Spinal cord (tissue), 10 donors: ENCODE measurements at places on chromosomes 6 and 20. TPM values are rescaled to one million over a fixed set of nuclear protein-coding genes. Genes with fewer than 3 reads are reported as not detected.

Gene ADGB
- 0.99 TPM for total RNA-seq

GRCh38 chr6:73969971-73970970 is 274.3 kb downstream of the CD109 start:
- DNase-seq = peak; percentile 12

- no peak for DNase-seq
These were observed 218.4 kb upstream of the GGTLC1 start for GRCh38 chr20:24206995-24207394.

DNA sequence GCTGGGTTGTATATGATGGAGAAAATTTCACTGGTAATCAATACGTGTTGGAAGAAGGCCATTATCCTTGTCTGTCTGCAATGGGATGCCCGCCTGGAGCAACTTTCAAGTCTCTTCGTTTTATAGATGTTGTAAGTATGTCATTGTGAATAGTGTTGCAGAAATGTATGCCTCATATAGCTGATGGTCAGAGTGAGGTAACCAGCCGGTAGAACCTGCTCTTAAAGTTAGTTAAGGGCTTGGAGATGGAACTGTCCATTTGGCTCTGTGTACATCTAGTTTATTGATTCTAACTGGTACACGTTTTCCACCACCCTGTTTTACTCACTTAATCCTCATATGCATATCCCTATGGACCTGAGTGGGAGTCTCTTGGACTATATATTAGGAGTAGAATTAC is 73.5 kb downstream of the RTN4IP1 start:
- DNase-seq = no peak

GRCh38 chr6:35468980-35469750 is 964 bp downstream of the RPL10A start:
- DNase-seq = no peak

DNA sequence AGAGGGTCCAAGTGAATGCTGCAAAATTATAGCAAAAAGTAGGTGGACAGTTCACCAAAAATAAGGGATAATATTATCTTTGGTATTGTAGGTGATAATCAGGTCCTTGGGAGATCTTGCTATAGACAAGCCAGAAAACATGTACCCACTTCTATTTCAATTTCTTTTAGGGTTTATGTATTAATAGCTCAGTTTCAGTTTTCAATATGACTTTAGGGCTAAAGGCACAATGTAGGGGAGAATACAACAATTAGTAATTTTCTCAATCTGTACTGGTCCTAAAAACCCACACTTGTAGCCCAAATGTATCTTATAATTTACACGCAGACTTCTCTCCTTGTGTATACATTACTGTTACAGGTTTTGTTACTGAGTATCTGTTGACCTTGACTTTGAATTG is 307.0 kb upstream of the ID4 start:
- no peak for DNase-seq

DNA sequence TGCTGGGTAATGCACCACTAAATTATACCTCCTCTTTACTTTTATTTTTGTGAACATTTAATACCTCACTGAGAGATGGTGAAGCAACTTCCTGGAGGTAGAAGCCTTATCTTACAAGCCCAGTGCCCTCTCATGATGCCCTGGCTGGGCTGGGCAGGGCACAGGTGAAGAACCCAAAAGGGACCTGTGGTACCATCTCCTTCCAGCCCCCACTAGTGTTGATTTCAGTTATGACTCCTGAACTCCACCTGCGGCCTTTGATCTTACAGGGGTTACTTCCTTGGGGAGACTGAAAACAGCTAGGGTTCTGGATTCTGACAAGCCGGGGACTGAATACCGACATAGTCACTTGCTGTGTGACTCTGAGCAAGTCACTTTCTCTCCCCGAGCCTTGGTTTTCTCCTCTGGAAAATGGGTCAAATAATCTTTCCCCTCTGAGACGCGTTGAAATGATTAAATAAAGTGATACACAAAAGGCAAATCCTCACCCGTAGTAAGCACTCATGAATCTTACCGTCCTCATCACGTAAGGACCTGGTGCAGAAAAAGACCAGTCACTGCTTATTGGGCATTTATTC is 1.2 kb downstream of the SLC13A3 start:
- no peak for DNase-seq

DNA sequence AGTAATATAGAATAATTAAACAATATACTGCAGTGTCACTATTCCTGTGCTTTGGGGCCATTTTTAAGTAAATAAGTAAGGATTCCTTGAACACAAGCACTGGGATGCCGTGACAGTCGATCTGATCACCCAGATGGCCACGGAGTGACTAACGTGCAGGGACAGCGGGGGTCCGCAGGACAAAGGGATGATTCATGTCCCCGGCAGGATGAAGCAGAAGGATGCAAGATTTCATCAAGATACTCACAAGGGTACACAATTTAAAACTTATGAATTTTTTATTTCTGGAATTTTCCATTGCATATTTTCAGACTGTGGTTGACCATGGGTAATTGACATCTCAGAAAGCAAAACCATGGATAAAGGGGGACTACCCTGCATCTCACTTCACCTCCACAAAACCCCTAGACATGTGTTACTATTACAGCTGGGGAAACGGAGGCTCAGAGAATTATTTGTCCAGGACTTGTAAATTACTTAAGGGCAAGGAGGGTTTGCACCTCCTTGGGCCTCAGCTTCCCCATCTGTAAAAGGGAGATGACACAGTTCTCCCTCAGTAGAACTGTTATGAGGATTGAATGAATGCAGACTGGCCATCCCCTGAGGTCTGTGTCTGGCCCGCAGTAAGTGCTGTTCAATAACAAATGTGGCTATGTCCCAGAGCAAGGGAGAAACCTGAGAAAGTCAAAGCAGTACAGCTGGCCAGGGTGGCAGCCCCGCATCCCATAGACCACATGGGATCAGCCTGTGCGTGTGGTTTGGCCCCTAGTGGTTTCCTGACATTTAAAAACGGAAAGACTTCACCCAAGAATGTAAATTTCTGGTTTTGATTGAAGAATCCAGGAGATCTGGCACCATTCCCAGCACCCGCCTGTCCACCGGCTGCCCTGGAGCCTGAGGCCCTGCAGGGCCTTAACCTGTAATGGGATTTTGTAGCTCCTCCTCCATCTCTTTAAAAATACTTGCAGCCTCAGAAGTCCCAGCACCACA is 235.5 kb downstream of the BMP7 start:
- DNase-seq = no peak

- DNase-seq = no peak
These were observed 17.8 kb upstream of the HELZ2 start for GRCh38 chr20:63591786-63592355.

GRCh38 chr6:158869826-158870648 is 50.9 kb upstream of the EZR start:
- DNase-seq = no peak
